Ammon's horn (tissue), 1 donor: ENCODE measurements at places on chromosomes 1 and 21.

DNA sequence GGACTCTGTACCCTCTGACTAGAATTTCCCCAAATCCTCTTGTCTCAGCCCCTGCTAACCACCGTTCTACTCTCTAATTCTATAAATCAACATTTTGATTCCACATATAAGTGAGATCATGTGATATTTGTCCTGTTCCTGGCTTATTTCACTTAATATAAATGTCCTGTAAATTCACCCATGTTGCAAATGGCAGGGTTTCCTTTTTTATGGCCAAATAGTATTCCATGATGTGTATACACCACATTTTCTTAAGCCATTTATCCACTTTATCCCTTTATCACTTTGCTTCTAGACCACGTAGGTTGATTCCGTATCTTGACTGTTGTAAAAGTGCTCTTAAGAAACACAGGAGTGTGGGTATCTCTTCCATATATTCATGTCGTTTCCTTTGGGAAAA lies 8.9 kb downstream of the RNF187 start:
- DNase-seq: no peak

DNA sequence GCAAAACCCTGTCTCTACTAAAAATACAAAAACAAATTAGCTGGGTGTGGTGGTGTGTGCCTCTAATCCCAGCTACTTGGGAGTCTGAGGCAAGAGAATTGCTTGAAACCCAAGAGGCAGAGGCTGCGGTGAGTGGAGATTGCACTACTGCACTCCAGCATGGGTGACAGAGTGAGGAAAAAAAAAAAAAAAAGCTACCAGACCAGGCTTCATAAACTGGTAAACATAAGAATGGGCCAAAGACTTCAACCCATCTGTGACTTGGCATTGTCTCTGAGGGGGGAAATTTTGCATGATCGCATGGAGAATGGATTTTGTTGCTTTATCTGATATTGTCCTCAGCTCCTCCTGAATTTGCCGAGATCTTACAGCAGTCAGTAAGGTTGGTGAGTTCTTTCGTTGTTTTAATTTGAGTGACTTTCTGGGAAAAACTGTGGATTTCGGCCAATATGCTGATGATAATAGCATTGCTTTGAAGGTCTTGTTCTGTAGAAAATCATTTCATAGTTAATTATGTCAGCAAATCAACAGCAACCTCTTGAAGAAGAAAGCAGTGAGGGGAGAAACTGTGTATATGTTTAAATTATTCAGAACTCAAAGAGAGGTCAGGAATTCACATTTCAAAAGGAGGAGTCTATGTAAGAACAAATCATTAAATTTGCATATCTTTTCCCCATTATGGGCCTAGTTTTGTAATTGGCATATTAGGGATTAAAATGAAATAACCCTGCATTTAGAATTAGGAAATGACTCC lies 13.1 kb downstream of the FGGY start:
- no peak for DNase-seq

DNA sequence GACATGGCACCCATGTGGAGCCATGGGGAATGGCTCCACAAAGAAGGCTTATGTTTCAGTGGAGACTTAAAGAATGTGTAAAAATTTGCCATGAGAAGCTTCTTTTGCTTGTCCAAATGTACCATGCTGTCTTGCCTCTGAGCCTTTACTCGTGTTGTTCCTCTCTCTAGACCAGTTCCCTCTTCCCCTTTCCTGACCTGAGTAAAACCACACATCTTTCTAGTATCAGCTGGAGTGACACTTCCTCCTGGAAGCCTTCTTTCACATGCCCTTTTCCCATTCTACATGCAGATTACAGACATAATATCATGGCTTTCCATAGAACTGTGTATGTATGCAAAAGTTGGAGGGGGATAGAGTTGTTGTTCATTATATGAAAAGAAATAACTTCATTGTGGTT lies 13.6 kb upstream of the GPX7 start:
- DNase-seq: peak; percentile 39

DNA sequence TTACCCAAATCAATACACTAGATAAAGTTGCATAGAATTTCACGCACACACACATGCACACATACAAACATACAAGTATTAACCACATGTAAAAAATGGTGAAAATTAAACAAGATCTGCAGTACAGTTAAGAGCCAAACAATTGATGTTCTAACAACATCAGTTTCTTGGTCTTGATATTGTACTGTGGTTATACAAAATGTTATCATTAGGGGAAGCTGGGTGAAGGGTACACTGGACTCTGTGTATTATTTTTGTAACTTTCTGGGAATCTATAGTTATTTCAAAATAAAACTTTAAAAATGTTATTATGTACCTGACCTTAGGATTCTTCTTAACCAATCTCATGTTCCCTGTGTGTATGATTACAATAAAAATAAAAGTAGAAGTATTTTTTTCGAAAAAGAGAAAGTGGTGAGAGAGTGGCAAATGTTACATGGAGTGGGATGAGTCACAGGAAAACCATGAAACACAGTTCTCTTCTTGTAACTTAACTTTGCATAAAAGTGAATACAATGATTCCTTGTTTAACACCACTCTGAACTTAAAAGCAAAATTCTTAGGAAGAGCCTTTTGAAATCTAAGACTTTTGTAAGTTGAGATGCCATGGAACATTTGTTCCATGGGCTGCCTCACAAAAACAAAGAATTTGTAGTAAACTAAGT lies 101.6 kb upstream of the RUNX1 start:
- no peak for DNase-seq

DNA sequence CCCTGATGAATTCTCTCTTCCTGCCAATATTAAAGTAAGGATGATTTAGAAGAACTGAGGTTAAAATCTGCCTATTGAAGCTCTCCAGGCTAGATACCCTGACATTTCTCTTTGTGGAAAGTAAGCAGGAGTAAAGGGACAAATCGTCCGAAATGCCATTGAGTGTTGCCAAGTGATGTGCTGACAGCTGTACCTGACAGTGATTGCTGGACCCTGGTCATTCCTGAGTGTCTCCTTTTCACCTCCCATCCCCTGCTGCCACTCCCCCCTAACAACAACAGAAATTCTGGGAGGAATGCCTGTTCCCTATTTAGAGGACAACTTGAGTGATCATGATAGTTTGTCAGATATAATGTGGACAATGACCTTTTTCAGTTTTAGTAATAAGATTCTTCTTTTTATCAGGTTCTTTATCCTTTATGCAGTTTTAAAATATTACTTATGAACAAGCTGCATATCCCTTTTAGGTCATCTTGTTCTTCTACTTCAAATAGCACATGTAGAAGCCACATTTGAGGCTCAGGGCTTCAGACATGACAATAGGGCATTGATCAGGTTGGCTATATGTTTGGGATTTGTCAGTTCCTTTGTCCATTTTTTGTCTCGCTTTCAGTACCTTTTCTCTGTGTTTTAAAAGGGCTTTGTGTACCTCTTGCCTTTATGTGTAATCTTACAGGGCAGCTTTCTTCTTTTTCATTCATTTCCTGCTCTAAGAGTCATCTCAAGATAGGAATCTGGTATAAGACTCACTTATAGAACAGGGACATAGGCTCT lies 56.0 kb downstream of the ITSN1 start:
- no peak for DNase-seq

DNA sequence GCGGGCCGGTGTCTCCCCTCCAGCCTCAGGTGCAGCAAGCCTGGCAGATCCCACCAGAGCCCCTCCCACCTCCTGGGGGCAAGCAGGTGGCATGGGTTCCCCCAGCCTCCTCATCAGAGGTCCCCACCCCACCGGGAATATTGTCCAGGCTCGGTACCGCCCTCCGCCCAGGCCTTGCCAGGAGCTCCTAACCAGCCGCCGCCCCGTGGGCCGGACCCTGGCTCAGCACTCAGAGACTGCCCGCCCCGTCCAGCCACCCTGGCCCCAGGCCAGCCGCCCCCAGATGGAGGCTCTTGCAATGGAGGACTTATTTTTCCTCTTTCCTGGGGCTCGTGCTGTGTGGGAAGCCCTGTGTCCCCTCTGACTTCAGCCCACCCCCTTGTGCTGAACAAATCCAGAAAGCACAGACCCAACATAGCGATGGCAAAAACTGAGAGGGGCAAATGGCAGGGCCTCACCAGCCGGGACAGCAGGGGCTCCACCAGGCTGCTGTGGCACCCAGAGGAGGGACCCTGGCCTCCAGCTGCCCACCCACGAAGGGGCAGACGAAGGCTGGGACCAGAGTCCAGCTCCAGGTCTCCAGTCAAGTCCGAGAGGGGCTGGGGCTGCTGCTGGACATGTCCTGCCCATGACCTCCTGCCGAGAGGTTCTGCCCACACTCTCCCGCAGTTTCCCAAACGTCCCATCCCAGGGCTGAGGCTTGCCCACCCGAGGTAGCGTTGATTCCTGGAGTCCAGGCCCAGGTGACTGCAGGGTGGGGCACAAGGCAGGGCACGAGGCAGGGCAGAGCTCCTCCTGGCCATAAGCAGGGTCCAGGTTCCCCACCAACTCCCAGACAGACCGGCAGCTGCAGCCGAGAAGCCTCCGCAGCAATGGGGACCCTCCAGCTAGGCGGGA lies 7.5 kb downstream of the MEGF6 start:
- DNase-seq: no peak

- no peak for DNase-seq
Observed at GRCh38 chr1:2290171-2290578, 62.1 kb downstream of the SKI start.

DNA sequence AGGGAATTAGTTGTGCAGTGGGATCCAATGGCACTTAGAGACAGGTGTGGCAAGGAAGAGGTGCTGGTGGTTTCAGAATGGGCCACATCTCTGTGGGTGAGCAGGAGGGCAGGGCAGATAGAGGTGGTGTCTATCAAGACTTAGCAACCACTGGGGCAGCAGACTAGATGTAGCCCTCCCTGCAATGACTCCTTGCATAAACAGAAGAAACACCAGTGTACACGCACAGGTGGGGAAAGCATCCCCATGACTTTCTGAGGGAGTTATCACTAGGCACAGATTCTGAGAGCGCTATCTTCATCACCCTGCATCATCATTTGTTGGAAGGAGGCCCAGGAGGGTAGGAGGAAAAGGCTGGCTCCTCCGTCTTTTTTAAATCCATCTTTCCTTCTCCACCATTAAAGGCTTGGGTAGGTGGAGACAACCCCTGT lies 58.4 kb downstream of the PLXNA2 start:
- DNase-seq: peak; percentile 34

GRCh38 chr1:201631037-201631436 lies 92.1 kb downstream of the NAV1 start:
- peak; percentile 77 for DNase-seq

GRCh38 chr21:22536509-22536908 lies 1538.3 kb downstream of the NCAM2 start:
- no peak for DNase-seq

DNA sequence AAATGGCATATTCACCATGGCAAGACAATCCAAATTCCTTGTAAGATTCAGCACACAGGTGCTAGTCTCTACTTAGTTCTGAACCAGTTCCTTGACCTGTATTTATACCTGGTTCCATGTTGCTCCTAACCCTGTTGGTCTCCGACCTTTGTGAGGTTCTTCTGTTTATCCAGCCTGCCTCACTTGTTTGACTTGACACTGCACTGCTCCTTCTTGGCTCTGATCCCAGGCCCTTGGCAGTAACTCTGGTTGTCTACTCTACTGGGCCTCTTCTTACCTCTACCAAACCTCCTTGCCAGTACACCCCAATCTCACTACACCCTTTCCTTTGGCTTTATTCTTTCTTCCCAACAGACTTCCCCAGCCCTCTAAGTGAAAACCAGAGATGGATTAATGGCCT lies 419.4 kb upstream of the USP24 start:
- no peak for DNase-seq

DNA sequence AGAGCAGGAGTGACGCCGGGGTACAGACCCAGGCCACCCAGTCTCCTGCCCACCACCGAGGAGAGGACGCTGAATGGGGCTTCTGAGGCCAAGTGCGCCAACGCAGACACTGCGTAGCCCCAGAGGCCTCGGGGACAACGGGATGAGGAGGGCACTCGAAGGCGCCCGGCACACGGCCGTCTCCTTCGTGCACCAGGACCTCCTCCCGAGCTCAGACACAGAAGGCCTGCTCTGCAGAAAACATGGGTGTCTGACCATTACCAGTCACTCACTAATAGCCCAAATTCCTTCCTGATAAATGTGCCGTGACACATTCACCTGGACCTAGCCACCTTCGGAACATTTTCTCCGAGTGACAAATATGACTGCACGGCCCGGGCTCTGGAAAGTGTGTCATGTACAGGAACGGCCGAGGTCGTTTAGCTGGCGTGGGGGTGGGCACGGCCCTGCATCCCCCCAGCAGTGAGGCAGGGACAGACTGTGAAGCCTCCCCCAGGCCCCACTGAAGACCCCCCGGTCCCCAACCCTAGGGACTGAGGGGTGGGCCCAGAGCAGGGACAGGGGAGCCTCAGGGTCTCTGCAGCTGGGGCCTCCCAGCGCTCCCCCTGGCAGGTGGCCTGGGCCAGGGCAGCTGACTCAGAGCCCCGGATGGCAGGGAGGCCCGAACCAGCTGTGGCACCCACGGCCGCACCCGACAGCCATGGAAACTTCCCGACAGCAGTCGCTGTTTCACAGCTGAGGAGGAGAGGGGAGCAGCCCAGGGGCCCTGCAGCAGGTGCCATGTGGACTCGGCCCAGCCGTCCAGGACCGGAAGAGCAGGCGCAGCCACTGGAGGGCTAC lies 16.7 kb upstream of the COL6A2 start:
- DNase-seq: no peak

GRCh38 chr21:18960306-18960705 lies 556.7 kb upstream of the TMPRSS15 start:
- no peak for DNase-seq

DNA sequence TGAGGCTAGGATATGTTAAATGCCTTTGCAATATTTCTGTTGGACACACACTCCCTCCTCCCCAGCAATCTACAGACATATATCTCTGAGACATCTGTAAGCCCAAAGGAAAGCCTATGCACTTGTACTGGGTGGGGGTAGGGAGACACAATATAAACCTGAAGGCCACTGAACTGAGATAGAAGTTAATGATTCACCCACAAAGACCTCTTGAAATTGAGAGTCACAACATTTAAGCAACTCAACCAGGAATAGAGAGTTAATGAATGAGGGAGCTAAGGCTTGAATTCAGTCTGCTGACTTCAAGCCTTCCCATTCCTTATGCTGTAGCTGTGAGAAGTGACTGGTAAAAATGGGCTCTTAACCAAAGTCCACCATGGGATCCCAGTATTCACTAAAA lies 5.0 kb downstream of the OR10J1 start:
- DNase-seq: no peak

DNA sequence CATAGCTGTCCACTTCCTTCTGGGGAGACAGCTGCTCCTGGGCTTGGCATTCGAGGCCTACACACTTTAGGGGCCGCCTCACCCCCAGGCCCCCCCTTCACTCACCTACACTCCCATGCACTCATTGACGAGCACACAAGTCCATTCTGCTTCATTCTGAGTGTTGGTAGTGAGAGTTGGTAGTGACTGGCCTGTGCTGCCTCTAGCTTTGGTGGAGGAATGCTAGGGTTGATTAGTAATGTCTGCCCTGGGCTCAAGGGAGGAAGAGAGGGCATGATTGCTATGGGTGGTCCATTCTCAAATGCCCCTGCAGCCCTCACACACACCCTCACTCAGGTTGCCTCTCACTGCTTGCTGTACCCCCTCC lies 30.4 kb downstream of the TRIM11 start:
- no peak for DNase-seq

GRCh38 chr21:45488931-45489721 lies 53.1 kb downstream of the SLC19A1 start:
- no peak for DNase-seq
